M059J (cell line): ENCODE measurements at places on chromosomes 3 and 15. TPM values are rescaled to one million over a fixed set of nuclear protein-coding genes. Genes with fewer than 3 reads are reported as not detected.

CSTA gene
- 0.30 TPM in 1 of 2 replicates, not detected in the other for total RNA-seq

ITGA11 gene
- total RNA-seq: 31.2 and 54.7 TPM in 2 replicates

TXNRD3 gene
- total RNA-seq: 4.0 and 7.8 TPM in 2 replicates

ZNF770 gene
- 13.9 and 18.0 TPM in 2 replicates for total RNA-seq

PEX11A gene
- total RNA-seq: 7.0 and 10.7 TPM in 2 replicates

KIF23 gene
- 73.1 and 102 TPM in 2 replicates for total RNA-seq

LMAN1L gene
- not detected in 2 replicates for total RNA-seq

CLEC3B gene
- 2.2 TPM in 1 of 2 replicates, not detected in the other for total RNA-seq

FEZF2 gene
- not detected in 2 replicates for total RNA-seq

ANKRD28 gene
- total RNA-seq: 32.2 and 41.9 TPM in 2 replicates

EIF3J gene
- 26.9 and 49.2 TPM in 2 replicates for total RNA-seq

CYP1A2 gene
- total RNA-seq: not detected in 2 replicates

CKMT1B gene
- total RNA-seq: not detected in 2 replicates

CCDC191 gene
- total RNA-seq: 0.71 and 1.5 TPM in 2 replicates

FBXL22 gene
- total RNA-seq: not detected in 2 replicates

METTL6 gene
- total RNA-seq: 11.4 and 21.6 TPM in 2 replicates

FBLN2 gene
- 0.30 and 1.2 TPM in 2 replicates for total RNA-seq

TMEM212 gene
- not detected in 2 replicates for total RNA-seq

MCF2L2 gene
- 0.15 TPM in 1 of 2 replicates, not detected in the other for total RNA-seq

ZKSCAN7 gene
- 1.2 and 1.9 TPM in 2 replicates for total RNA-seq

MASP1 gene
- total RNA-seq: 1.2 and 3.3 TPM in 2 replicates

ISLR gene
- not detected in 2 replicates for total RNA-seq

KCNH8 gene
- total RNA-seq: not detected in 2 replicates

NMD3 gene
- total RNA-seq: 43.6 and 64.4 TPM in 2 replicates

ANKRD63 gene
- total RNA-seq: not detected in 2 replicates

AP2M1 gene
- 676 and 795 TPM in 2 replicates for total RNA-seq

GRK7 gene
- not detected in 2 replicates for total RNA-seq

ESYT3 gene
- total RNA-seq: 0.15 and 0.52 TPM in 2 replicates

TRIM42 gene
- not detected in 2 replicates for total RNA-seq

CAPN3 gene
- 0.34 TPM in 1 of 2 replicates, not detected in the other for total RNA-seq

SLC2A2 gene
- total RNA-seq: 0.12 and 0.32 TPM in 2 replicates

DUOXA2 gene
- total RNA-seq: 0.05 TPM in 1 of 2 replicates, not detected in the other

NDN gene
- total RNA-seq: not detected in 2 replicates

CCK gene
- not detected in 2 replicates for total RNA-seq

ACKR2 gene
- 0.02 TPM in 1 of 2 replicates, not detected in the other for total RNA-seq

MYL3 gene
- 2.6 TPM in 1 of 2 replicates, not detected in the other for total RNA-seq

KNG1 gene
- total RNA-seq: not detected in 2 replicates

SPRED1 gene
- 9.7 and 18.4 TPM in 2 replicates for total RNA-seq

HDC gene
- total RNA-seq: 0.05 and 0.10 TPM in 2 replicates

BCHE gene
- total RNA-seq: 4.0 and 8.0 TPM in 2 replicates

HRG gene
- total RNA-seq: not detected in 2 replicates

SLCO2A1 gene
- 0.20 and 0.47 TPM in 2 replicates for total RNA-seq

SLC24A5 gene
- not detected in 2 replicates for total RNA-seq

FSTL1 gene
- total RNA-seq: 762 and 1,312 TPM in 2 replicates

STRIT1 gene
- total RNA-seq: not detected in 2 replicates

CCDC13 gene
- total RNA-seq: 0.62 TPM in 1 of 2 replicates, not detected in the other

ERICH6 gene
- total RNA-seq: 0.07 TPM in 1 of 2 replicates, not detected in the other

THRB gene
- 1.3 and 2.0 TPM in 2 replicates for total RNA-seq

CLDN16 gene
- total RNA-seq: not detected in 2 replicates

ARNT2 gene
- 2.2 and 3.1 TPM in 2 replicates for total RNA-seq

SSUH2 gene
- total RNA-seq: 0.05 TPM in 1 of 2 replicates, not detected in the other

CILP gene
- 0.02 TPM in 1 of 2 replicates, not detected in the other for total RNA-seq

INKA1 gene
- total RNA-seq: 0.89 and 1.6 TPM in 2 replicates

FAM107A gene
- 0.12 and 0.42 TPM in 2 replicates for total RNA-seq

TGM4 gene
- not detected in 2 replicates for total RNA-seq
